ENCODE measurements at places on chromosomes 6 and 20.
A peak's percentile ranks its signal among the peaks of the same experiment; 100 is the strongest.

- no peak for DNase-seq
These were observed 97.1 kb upstream of the GRIK2 start for GRCh38 chr6:101296169-101296960.

GRCh38 chr20:32908334-32909292 lies 49.9 kb downstream of the EFCAB8 start:
- DNase-seq, result no peak

GRCh38 chr20:63452821-63453523 lies 19.5 kb downstream of the KCNQ2 start:
- no peak for DNase-seq

DNA sequence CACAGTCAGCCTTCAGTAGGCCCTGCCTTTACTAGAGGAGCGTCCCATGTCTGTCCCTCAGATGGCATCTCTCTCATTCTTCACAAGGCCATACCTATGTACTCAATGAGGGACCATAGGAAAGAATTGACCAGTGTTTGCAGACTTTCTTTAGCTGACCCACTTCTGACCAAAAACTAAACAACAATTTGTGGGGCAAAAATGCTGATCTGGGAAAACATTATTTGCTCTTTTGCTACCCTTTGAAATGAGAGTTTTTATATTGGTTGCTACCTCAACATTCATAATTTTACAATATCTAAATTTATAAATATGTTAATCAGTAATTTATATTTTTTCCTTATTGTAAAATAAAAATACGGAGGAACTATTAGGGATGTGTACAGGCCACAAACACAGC lies 539.4 kb upstream of the GJE1 start:
- DNase-seq, result no peak

GRCh38 chr6:53896196-53896595 lies 101.4 kb downstream of the LRRC1 start:
- DNase-seq, result no peak

GRCh38 chr6:22825210-22825609 lies 255.8 kb downstream of the HDGFL1 start:
- no peak for DNase-seq

GRCh38 chr6:32112431-32112980 lies 3.4 kb upstream of the TNXB start:
- peak; percentile 87 for DNase-seq

GRCh38 chr20:9062066-9062465 lies 6.8 kb upstream of the PLCB4 start:
- DNase-seq, result no peak

DNA sequence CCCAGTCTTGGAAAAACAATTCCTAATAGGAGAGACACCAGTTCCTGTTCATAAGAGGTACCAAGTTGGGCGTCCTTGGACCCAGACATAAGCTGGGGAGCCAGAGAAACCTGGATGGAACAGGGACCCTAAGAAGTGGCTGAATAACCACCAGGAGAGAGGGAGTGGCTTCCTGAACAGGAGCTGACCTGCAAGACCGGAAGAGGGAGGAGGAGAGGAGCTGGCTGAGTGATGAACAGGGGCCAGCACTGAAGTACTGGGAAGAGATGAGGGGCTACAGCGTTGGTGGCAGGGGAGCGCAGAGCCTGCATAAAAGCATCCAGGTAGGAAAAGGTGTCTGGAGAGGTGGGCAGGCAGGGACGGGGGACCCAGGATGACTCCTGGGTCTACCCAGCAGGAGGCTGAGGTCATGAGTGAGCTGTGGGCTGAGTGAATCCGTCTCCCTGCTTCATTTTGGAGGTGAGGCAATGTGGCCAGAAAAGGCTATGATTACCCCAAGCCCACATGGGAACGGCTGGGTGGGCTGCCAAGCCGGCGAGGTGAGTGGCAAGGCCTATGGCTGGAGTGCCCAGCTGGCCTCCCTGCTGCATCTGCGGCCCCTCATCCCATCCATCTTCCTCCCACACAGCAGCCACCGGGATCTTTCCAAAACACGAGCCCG lies 34.4 kb upstream of the ZFAND3 start:
- DNase-seq, result no peak

- DNase-seq, result no peak
These were observed 23.0 kb upstream of the CD24 start for GRCh38 chr6:106997392-106998158.

DNA sequence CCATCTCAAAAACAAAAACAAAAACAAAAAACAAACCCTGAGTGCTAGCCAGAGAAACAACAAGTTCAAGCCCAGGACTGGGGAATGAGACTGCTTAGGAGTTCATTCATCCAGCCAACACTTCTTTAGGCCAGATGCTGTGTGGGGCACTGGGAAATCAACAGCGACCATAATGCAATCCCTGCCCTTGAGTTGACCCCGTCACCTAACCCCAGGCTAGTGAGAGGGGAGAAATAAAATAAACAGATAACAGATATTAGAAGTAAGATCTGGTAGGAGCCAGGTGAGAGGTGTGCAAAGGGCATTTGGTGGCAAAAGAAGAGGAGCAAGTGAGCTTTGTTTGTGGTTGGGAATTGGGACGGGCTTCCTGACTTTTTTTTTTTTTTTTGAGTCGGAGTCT lies 4.9 kb upstream of the RPL10A start:
- no peak for DNase-seq

DNA sequence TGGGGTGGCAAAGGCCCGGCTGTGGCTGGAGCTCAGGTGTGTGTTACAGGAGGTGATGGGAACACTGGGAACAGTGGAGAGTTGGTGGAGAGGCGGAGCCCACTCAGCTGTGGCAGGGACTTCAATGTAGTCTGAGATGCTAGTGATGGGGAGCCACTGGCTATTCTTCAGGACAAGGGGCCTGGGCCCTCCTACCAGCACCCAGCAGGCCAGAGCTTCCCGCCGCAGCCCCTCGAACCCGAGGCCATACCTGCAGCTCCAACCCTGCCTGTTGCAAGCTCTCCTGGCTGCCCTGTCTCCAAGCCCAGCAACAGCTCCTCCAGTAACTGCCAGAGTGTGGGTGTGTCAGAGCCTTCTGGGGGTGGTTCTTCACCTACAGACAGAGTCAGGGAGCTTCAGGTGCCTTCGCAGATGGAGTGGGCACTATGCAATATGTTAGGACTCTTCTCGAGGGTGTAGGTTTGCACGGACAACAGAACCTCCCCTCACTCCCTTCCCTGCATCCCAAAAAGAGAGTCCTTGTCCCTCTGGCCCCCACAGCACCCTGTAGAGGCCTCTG lies 146.2 kb upstream of the MLN start:
- DNase-seq, result no peak

GRCh38 chr20:49482621-49483017 lies at the start of gene KCNB1:
Gene KCNB1 (minus strand): TSS chr20:49482668. CDS start chr20:49482480, 188 bp downstream.
- DNase-seq, result peak; percentile 92

GRCh38 chr6:105859457-105859856 lies 226.7 kb upstream of the PRDM1 start:
- no peak for DNase-seq

DNA sequence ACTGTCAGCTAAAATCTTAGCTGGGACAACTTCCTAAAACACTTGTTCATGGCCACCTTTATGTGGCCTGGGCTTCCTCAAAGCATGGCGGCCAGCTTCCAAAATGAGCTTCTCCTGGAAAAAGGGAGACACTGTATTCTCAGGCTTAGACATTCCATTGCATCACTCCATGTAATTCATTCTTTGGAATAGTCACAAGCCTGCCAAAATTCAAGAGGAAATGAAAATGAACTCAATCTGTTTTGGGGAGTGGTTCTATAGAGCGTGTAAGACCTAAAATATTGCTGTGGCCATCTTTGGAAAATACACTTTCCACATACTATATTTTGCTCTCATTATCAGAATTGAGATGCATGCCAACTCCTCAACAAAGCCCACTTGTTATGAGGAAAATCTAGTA lies 687.0 kb downstream of the KIF16B start:
- DNase-seq, result no peak

DNA sequence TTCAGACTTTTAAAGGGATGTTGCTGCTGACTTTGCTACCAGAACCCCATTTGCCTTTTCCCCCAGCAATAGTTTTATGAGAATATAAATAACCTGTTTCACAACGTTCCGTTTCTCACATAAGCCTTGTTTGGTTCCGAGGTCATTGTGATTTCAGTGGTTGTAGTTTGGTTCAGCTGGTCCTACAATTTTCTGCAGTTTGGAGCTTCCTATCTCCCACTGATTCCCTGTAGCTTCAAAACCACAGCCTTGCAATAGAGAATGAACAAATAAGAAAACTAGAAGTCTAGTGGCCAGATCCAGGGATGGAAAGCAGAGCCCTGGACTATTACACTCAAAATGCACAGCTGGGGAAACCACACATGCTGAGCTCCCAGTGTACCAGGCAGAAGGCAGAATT lies 24.1 kb upstream of the SH3BGRL2 start:
- DNase-seq, result no peak

- no peak for DNase-seq
These were observed 555.6 kb downstream of the KIF16B start for GRCh38 chr20:16017656-16018055.

GRCh38 chr6:148193063-148193680 lies 149.5 kb upstream of the SASH1 start:
- DNase-seq, result no peak

- no peak for DNase-seq
These were observed 23.0 kb upstream of the IYD start for GRCh38 chr6:150345781-150346180.

DNA sequence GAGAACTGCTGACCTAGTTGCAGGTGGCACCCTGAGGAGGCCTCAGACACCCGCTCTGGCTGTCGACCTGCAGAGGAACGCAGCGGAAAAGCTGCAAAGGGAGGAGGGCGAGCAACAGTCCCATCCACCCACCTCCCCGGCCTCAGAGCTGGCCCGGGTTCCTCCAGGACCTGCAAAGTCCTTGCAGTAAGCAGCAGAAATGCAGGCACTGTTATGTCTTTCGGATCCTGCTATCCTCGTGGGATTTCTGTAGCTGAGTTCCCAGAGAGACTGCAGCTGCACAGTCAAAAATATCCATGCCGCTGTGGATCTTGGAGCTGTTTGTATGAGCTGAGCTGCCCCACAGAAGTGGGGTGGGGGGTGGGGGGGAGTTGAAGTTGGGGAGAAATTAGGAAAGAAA lies 251.3 kb downstream of the ANKRD60 start:
- DNase-seq, result no peak

- DNase-seq, result no peak
These were observed 36.3 kb downstream of the KIF25 start for GRCh38 chr6:168033791-168034190.

DNA sequence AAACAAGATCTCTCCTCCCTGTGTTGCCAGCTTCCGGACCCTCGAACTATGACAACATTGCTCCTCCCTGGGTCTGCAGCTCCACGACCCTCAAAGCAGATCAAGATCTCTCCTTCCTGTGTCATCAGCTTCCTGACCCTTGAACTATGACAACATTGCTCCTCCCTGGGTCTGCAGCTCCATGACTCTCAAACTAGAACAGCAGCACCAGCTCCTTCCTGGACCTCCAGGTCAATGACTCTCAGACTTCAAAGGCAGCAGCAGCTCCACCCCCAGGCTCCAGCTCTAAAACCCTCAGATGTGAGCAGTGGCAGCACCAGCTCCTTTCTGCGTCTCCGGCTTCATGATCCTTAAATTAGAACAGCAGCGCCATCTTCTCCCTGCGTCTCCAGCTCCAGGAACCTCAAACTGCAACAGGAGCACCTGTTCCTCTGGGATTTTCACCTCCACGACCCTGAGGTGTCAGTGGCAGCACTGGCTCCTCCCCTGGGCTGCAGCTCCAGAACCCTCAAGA lies 341.0 kb upstream of the SULF2 start:
- DNase-seq, result peak; percentile 35

GRCh38 chr20:15220778-15221565 lies 883.6 kb upstream of the FLRT3 start:
- no peak for DNase-seq

DNA sequence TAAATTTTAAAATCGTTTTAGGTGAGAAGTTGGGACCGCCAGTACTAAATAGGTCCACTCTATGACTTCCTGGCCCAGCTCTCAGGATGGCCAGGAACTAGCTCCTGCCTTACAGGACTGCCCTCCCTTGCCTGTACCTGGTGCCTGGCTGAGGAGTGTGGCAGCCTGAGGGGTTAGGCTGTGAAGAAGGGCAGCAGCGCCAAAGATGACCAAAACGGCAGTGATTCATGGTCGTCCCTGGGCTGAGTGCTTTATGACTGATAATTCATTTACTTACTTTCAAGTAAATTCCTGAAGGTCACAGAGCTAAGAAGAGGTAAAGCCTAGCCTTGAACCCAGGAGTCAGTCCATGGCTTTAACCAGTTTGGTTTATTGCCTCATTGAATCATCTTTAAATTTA lies 22.1 kb downstream of the STK35 start:
- DNase-seq, result no peak

DNA sequence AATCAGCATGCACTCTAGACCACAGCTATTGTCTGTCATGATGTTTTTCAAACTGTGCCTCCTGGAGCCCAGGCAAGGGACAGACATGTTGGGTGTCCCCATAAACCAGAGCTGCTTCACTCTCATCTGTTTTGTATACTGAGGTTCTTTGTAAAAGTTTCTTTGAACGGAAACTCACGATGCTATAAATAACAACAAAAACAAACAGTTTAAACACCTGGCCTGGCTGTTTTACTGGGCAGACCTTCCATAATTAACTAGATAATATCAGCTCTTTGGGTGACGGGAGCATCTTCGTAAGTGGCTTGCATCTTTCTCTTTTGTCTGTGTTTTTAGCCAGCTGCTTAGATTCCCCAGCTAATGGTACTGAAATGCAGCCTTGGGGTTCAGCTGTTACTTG lies 190.3 kb downstream of the ZDHHC14 start:
- DNase-seq, result no peak

- no peak for DNase-seq
These were observed 35.9 kb upstream of the LTV1 start for GRCh38 chr6:143807103-143807772.

GRCh38 chr6:26613689-26614683 lies 17.2 kb downstream of the ABT1 start:
- no peak for DNase-seq

- DNase-seq, result no peak
These were observed 13.9 kb downstream of the LRFN2 start for GRCh38 chr6:40573221-40573620.

DNA sequence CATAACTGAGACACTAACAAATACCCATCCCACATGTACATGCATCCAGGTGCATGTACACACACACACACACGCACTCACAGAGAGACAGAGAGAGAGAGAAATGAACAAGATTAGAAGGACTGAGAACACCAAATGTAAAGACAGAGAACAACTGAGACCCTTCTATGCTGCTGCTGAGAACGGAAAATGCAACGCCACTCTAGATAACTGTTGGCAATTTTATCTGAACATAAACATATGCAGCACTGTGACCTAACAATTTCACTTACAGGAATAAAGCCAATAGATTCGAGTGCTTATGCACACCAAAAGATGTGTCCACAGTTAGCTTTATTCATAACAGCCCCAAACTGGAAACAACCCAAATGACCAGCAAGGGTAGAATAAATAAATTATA lies 103.8 kb upstream of the LY86 start:
- no peak for DNase-seq

DNA sequence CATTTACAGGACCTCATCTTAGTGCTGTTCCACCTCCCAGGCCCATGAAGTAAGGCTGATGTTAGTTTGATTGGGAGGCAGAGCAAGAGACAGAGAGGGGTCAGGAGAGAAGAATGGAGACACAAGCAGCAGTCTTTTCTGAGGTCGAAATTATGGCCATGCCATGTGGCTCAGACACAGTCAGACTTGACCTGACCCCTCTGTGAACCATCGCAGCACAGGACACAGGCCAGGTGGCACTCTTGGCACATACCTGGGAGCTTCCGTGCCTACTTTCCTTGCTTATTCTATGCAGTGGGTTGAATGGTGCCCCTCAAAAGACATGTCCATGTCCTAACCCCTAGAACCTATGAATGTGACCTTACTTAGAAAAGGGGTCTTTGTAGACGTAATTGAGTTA lies 254.9 kb downstream of the MAFB start:
- no peak for DNase-seq

- DNase-seq, result no peak
These were observed 179.6 kb downstream of the MCHR2 start for GRCh38 chr6:99814230-99814928.
